Large intestine (tissue), 12 donors: ENCODE measurements at places on chromosomes 6 and 20.

- peak; percentile 31 for DNase-seq
These were observed 20.9 kb downstream of the DEK start for GRCh38 chr6:18243302-18243893.

GRCh38 chr20:8946036-8946940 is 122.6 kb upstream of the PLCB4 start:
- DNase-seq = peak; percentile 10

- DNase-seq = no peak
These were observed 33.2 kb downstream of the PLCG1 start for GRCh38 chr20:41170386-41171105.

- DNase-seq = no peak
These were observed 89.0 kb upstream of the CEP85L start for GRCh38 chr6:118740372-118740771.
